ENCODE measurements at places on chromosomes 12 and 14. TPM values are rescaled to one million over a fixed set of nuclear protein-coding genes. Genes with fewer than 3 reads are reported as not detected.

Gene GUCY2C
- total RNA-seq: not detected

Gene PTHLH
- 2.4 TPM for total RNA-seq

Gene NR4A1
- total RNA-seq: 19.7 TPM

Gene CLEC4D
- total RNA-seq: not detected

Gene SCNN1A
- not detected for total RNA-seq

Gene RPL10L
- not detected for total RNA-seq

Gene IGF1
- total RNA-seq: 1.6 TPM

Gene FBLN5
- total RNA-seq: 18.3 TPM

Gene SYCP3
- 0.56 TPM for total RNA-seq

Gene IGFBP6
- 21.5 TPM for total RNA-seq

Gene PMEL
- not detected for total RNA-seq

Gene AGAP2
- 292 TPM for total RNA-seq

Gene SPPL3
- total RNA-seq: 76.5 TPM

Gene SLC25A47
- total RNA-seq: not detected

Gene NRXN3
- total RNA-seq: 223 TPM

Gene BCL2L14
- not detected for total RNA-seq

Gene KRT79
- not detected for total RNA-seq

Gene TAS2R50
- total RNA-seq: 3.8 TPM

Gene LGR5
- 6.1 TPM for total RNA-seq

Gene HCFC2
- total RNA-seq: 28.7 TPM

Gene KRT74
- not detected for total RNA-seq

Gene TMTC1
- 45.4 TPM for total RNA-seq

Gene FZD10
- 1.2 TPM for total RNA-seq

Gene RIN3
- 9.7 TPM for total RNA-seq

All from dorsolateral prefrontal cortex (tissue), 122 donors.